ENCODE measurements at places on chromosomes 5 and 9. TPM values are rescaled to one million over a fixed set of nuclear protein-coding genes. Genes with fewer than 3 reads are reported as not detected.

DNA sequence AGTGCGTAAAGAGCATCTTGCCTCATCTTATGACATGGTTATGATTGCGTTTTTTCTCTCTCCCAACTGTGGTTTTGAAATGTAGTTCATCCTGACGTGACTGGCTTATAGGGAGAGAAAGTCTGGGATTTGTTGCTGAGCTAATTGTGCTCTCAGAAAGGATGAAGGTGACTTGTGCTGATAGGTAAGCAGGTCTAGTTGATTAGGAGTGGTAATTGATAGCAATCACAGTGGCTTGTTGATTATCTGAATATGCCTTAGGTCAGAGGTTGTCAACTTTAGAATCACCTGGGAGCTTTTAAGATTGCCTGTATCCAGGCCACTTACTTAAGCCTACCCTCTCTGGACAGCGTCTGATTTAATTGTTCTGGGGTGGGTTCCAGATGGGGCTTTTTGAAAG, 117.8 kb downstream of the TLE4 start:
- DNase-seq, result no peak

The SMIM33 gene
- polyA plus RNA-seq, result not detected

- no peak for DNase-seq
Observed at GRCh38 chr9:97766092-97766491, 69.0 kb upstream of the XPA start.

DNA sequence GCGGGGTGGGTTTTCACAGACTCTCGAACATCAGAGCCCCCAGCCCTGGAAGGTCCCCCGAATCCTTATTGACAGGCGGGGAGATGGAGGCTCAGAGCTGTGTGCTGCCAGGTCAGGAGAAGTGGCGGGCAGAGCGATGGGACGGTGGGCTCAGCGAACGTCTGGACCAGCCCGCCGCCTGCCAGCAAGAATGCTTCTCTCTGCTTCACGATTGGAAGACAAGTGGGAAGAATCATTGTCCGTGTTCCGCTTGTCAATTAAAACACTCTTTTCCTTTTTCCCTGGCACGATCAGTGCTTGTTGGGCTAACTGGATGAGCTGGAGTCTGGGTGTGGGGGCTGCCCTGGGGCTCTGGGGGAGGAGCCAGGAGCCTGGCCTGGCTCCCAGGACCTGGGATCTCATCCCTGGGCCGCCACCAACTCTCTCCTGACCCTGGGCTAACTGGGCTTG, 1.6 kb downstream of the COL5A1 start:
- no peak for DNase-seq

The AQP3 gene
- polyA plus RNA-seq, result 7.6 TPM

The TMEM252 gene
- 1.8 TPM for polyA plus RNA-seq

DNA sequence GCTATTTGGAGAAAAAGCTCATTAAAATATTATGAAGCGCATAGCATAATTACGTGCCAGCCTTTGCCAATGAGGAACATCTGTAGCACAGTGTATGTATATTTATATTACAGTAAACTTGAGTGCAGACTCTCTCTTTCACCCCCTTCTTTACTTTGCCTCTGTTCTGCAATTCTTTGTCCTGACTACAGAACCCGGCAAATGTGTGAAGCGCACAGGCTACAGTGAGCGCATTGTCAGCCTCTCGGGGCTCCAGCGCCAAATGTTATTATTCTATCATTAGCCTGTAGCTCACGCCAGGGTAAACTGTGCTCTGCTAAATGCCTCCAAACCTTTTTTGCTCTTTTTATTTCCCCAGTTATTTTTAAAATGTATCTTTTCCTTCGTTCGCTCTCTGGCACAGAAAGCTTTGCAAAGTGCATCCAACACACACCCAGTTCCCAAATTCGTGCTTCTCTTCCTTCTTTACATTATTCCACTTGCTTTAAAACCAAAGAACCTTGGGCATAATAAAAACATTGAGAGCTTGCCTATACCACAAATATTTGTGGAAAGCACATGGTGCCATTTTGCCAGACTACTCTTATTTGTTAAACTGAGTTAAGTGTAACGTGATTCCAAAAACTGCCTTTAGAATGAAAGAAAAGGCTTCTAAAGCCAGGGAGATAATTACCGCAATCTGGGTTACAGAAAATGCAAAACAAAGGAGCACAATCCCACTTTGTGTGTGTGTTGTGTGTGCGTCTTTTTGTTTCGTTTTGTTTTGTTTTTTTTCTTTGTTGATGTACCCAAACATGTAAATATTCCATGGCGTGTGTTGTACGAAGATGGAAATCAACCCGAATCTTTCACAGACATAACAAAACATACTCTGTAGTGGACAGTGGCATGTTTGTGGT, 164.1 kb upstream of the MPDZ start:
- DNase-seq, result peak; percentile 65

The PRELID2 gene
- polyA plus RNA-seq, result 3.1 TPM

The TEK gene
- polyA plus RNA-seq, result 15.0 TPM

GRCh38 chr5:127031863-127032232, 1.5 kb upstream of the MARCHF3 start:
- no peak for DNase-seq

DNA sequence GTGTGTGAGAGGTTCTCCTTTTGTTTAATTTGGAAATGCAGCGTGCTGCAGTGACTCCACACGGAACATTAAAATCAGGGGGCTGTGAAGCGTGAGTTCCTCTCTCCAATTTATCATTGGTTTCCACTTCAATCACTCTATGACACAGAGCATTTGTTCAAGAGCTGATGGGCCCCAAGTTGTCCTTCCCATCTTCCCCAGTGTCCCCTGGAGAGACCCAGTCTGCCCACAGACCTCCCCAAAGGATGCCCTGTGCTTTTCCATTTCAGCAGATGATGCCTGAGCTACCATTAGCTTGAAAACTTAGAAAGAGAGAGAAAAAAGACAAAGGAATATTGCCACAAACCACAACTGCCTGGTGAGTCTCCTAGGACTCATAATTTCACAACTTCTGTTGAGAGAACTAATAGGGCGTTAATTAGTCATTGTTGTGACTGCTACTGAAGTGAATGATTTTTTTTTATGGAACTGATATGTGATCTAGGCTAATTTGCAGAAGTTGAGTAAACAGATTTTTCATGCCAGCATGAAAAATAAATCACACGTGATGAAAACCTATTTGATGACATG, 772.7 kb downstream of the SEMA5A start:
- no peak for DNase-seq

GRCh38 chr5:66814146-66814991, 218.2 kb downstream of the MAST4 start:
- peak; percentile 33 for DNase-seq

The DBH gene
- polyA plus RNA-seq, result 0.54 TPM

DNA sequence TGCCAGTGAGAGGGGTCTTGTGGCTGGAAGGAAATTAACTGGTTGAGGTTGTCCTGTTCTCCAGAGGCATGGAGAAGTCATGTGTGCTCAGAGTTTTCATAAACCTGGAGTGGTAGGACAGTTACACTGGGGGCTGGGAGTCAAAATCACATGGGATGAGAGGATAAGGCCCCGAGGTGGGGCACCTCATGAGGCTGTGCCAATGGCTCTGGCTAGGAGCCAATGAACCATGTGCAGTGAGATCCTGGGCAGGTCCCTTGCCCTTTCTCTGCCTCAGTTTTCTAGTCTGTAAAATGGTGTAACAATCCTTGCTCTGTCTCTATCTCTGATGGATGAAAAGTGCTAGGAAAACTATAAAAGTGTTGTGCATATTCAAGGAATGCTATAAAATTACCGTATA, 7.0 kb upstream of the SYNPO start:
- no peak for DNase-seq

- DNase-seq, result no peak
Observed at GRCh38 chr5:143652108-143652700, 159.8 kb upstream of the HMHB1 start.

The FCN2 gene
- polyA plus RNA-seq, result not detected

The SLC9A3 gene
- 2.8 TPM for polyA plus RNA-seq

The GDF9 gene
- 0.83 TPM for polyA plus RNA-seq

The PCDHA7 gene
- 0.19 TPM for polyA plus RNA-seq

The IGFBPL1 gene
- polyA plus RNA-seq, result 0.72 TPM

The LYSMD3 gene
- 14.3 TPM for polyA plus RNA-seq

- no peak for DNase-seq
Observed at GRCh38 chr9:98667005-98667640, 41.6 kb downstream of the GABBR2 start.

GRCh38 chr5:24789611-24790351, 145.0 kb upstream of the CDH10 start:
- no peak for DNase-seq

GRCh38 chr9:112719696-112720095, 1.8 kb upstream of the INIP start:
- no peak for DNase-seq

GRCh38 chr5:113058269-113058668, 81.7 kb downstream of the DCP2 start:
- DNase-seq, result no peak

The RIGI gene
- 6.9 TPM for polyA plus RNA-seq

GRCh38 chr5:58501778-58502417, 10.7 kb downstream of the GAPT start:
- DNase-seq, result no peak

The SLCO6A1 gene
- 0.40 TPM for polyA plus RNA-seq

DNA sequence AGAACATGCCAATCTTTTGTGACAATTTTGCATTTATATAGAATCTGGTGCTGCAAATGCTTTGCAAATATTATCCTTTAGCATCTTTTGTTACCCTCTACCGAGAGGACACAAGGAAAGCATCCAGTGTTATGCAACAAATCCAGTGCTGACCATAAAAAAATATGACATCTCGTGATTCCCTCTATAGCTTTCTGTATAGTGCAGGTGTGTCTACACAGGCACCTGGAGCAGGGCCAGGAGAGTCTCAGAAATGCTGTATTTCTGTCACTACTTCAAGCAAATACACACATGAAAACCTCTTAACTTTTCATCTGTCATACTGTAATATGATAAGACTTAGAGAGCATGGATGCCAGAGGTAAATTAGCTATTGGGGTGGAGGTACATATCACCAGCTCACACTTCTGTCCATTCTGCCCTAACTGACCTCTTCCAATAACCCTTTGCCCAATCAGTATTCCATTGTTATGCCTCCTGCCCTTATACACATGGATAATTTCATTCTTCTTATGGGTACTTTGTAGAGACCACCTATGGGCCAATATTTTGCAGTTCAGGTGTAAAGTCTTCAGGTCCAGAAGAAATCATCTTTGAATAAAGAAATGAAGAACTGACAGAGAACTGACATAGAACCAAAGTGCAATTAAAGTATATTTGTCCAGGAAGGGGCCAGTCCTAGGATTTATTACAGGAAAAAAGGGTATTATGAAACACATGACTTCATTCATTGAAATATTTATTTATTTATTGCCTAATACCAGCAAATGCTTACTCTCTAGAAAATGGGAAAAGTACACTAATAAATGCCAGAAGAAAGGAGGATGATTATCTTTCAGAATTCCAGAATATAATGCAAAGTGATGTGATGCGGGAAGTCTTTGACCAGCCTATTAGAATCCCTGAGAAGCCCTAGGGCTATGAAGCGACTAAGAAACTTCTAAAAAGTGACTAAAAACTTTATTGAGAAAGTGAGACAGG, 106.5 kb downstream of the EPB41L4A start:
- DNase-seq, result no peak

DNA sequence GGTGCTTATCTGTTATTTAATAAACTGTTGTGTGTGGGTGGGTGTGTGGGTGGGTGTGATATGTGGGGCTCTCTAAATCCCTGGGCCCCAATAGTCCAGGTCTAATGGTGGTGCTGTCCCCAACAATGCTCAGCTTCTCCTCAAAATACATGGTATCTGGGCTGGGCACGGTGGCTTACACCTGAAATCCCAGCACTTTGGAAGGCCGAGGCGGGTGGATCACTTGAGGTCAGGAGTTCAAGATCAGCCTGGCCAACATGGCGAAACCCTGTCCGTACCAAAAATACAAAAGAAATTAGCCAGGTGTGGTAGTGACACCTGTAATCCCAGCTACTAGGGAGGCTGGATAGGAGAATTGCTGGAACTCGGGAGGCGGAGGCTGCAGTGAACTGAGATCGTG, 4.5 kb upstream of the ORM1 start:
- no peak for DNase-seq

The INSL6 gene
- 0.58 TPM for polyA plus RNA-seq

- no peak for DNase-seq
Observed at GRCh38 chr9:132750668-132751067, 80.4 kb downstream of the GTF3C4 start.

The FBN2 gene
- polyA plus RNA-seq, result 37.9 TPM

The MRPL50 gene
- 13.3 TPM for polyA plus RNA-seq

Measured in hindlimb muscle (tissue), 1 donor.